ENCODE measurements at places on chromosomes 2 and 18.
A peak's percentile ranks its signal among the peaks of the same experiment; 100 is the strongest.

GRCh38 chr2:47899915-47900816 is 6.1 kb downstream of the FBXO11 start:
- peaks cover 22% of the 10 kb centered on the region for H3K4me1 ChIP-seq
- H3K27ac ChIP-seq: peak overlapping the region; percentile 5
- H3K36me3 ChIP-seq: no peaks in the 10 kb centered on the region

GRCh38 chr2:160141419-160141818 is 58.7 kb downstream of the ITGB6 start:
- H3K27ac ChIP-seq: no peak overlapping the region
- DNase-seq: no peak
- H3K4me3 ChIP-seq: no peak overlapping the region
- H3K36me3 ChIP-seq: no peaks in the 10 kb centered on the region
- H3K4me1 ChIP-seq: peaks cover 10% of the 10 kb centered on the region

DNA sequence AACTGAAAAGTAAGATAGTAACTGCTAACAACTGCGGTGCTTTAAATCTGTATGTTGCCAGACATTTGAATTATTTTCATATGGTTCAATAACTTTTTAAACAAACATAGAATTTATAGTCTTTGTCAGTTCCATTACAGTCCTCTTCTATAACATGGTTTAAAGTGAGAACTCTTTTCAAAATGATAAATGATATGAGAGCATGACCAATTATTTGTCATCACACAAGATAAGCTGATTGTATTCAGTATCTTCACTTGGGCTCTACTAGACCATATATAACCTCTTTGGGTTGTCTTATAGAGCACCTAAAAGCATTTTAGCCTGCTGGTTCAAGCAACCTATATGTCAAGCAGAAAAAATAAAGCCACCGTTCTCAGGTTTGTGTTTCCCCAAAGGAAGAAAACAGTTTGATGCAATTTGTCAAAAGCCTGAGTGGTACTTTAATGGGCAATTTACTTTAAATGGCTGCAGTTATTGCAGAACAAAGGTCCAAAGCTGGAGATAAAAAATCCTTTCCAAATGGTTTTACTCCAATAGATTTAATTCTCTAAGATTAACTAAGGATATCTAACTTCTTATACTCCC is 298.4 kb downstream of the FSIP2 start:
- H3K36me3 ChIP-seq: no peaks in the 10 kb centered on the region
- DNase-seq: no peak
- no peak overlapping the region for H3K4me3 ChIP-seq
- no peaks in the 10 kb centered on the region for H3K27me3 ChIP-seq

GRCh38 chr2:206800506-206801417 is 35.4 kb downstream of the FASTKD2 start:
- no peak overlapping the region for H3K4me3 ChIP-seq
- H3K36me3 ChIP-seq: no peaks in the 10 kb centered on the region
- H3K27ac ChIP-seq: no peak overlapping the region
- no peaks in the 10 kb centered on the region for H3K4me1 ChIP-seq
- DNase-seq: peak; percentile 79

DNA sequence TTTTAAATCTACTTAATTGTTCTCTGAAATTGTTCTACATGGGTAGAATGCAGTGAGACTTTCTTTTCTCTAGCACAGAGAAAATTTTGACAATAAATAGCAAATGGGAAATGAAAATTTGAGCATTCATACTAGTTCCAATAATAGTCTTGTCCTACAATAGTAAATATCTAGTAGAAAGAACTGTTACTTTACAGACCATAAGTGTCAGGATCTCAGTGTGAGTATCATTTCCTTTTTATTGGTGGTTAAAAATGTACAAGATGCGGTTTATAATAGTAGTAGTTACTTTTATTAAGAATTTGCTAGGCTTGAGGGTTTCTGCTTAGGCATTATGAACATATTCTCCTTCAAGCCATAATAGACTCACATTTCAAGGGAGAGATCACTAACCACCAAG is 43.2 kb downstream of the KCNE4 start:
- no peaks in the 10 kb centered on the region for H3K27me3 ChIP-seq
- H3K36me3 ChIP-seq: no peaks in the 10 kb centered on the region
- DNase-seq: no peak
- H3K27ac ChIP-seq: no peak overlapping the region

DNA sequence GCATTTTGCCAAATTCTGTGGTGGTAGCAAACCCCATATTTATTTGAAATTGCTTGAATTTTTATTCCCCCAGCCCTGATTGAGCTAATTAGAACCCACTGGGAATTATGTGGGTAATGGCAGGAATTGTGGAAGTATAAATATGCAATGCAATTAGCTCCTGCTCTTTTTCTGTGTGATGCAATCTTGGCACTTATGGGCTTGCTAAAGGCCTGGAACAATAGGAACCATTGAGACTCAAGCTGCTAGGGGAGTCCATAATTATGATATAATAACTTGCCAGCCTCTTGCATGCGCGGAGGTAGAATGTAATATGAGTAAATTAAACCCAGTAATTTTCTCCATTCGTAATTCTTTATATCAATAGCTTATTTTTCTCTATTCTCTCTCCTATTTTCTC is 267.6 kb upstream of the THSD7B start:
- DNase-seq: no peak
- H3K27me3 ChIP-seq: no peaks in the 10 kb centered on the region
- H3K4me3 ChIP-seq: no peak overlapping the region
- H3K4me1 ChIP-seq: no peaks in the 10 kb centered on the region
- H3K27ac ChIP-seq: no peak overlapping the region

DNA sequence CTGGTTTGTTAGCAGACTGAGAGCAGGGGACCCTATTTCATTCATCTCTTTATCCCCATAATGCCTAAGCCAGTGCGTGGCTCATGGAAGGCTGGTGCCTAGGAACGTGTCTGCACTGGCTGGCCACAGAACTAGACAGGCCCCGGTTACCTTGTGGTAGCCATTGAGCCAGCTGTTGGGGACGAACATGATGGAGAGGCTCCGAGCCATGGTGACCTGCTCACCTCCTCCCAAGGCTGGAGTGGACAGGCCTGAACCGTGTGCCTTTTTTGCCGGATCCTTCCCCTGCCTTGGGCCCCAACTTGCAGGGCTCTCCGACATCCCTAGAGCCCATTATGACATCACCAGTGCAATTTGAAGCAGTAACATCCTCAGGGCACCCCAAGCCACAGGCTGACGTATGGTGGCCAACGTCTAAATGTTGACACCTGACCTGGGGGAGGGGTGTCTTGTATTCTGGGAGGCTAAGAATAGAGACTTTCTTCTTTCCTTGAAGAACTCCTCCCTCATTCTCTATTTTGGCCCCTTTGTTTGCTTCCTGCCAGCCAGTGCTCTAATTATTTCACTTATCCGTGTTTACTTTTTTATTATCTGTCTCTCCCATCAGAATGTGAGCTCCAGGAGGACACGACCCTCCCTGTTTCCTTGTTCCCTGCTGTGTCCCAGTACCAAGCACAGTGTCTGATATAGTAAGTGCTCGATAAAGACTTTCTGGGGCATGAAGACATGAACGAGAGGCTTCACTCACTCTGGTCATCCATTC is 12.2 kb upstream of the DNPEP start:
- no peak for DNase-seq
- H3K36me3 ChIP-seq: no peaks in the 10 kb centered on the region
- no peaks in the 10 kb centered on the region for H3K27me3 ChIP-seq
- no peak overlapping the region for H3K4me3 ChIP-seq
- H3K4me1 ChIP-seq: no peaks in the 10 kb centered on the region

DNA sequence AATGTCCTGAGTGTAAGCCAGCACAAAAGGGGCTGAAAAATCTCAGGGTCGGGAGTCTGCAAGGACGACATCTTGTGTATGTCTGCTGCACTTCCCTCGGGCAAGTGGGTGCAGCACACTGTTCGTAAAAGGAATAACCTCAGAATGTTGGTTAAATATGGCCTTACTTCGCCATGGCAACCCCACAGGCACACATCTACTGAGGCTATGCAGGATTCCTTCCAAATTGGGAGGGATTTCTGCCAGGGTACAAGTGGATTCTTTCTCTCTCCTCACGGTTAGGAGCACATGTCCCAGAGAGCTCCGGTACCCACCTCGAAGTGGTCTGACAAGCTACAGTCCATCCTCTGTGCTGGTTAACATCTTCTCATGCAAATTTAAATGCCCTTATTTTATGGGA is 277.7 kb upstream of the PXDN start:
- no peak overlapping the region for H3K27ac ChIP-seq
- H3K36me3 ChIP-seq: no peaks in the 10 kb centered on the region
- no peak overlapping the region for H3K4me3 ChIP-seq
- H3K4me1 ChIP-seq: no peaks in the 10 kb centered on the region
- DNase-seq: no peak
- no peaks in the 10 kb centered on the region for H3K27me3 ChIP-seq

- H3K36me3 ChIP-seq: no peaks in the 10 kb centered on the region
- no peaks in the 10 kb centered on the region for H3K4me1 ChIP-seq
- no peak overlapping the region for H3K27ac ChIP-seq
- DNase-seq: no peak
These were observed 30.7 kb upstream of the CALCRL start for GRCh38 chr2:187478719-187479118.

GRCh38 chr18:62101321-62101721 is 85.5 kb downstream of the PIGN start:
- no peaks in the 10 kb centered on the region for H3K27me3 ChIP-seq
- no peak for DNase-seq
- H3K4me1 ChIP-seq: no peaks in the 10 kb centered on the region
- H3K4me3 ChIP-seq: no peak overlapping the region

DNA sequence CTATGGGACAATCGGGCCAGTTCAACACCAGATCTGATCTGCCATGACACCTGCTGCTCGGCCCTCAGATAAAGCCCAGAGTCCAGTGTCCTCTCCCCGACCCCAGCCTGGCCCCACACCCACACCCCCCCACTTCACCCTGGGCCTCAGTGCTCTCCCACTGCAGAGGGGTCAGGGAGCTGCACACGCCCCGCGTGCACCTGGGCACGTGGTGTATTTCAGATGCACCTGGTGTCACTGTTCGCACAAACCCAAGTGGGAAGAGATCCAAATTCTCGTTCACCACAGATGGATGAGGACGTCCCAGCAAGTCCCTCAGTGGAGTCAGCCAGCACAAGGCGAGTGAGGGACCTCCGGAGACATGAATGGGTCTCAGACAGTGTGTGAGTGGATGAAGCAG is 161.3 kb downstream of the RTP5 start:
- no peak overlapping the region for H3K27ac ChIP-seq
- no peaks in the 10 kb centered on the region for H3K4me1 ChIP-seq
- no peak overlapping the region for H3K4me3 ChIP-seq
- H3K27me3 ChIP-seq: no peaks in the 10 kb centered on the region

- no peaks in the 10 kb centered on the region for H3K36me3 ChIP-seq
- no peak overlapping the region for H3K27ac ChIP-seq
- DNase-seq: no peak
- no peaks in the 10 kb centered on the region for H3K4me1 ChIP-seq
These were observed 127.0 kb upstream of the PKDCC start for GRCh38 chr2:41920812-41921211.

DNA sequence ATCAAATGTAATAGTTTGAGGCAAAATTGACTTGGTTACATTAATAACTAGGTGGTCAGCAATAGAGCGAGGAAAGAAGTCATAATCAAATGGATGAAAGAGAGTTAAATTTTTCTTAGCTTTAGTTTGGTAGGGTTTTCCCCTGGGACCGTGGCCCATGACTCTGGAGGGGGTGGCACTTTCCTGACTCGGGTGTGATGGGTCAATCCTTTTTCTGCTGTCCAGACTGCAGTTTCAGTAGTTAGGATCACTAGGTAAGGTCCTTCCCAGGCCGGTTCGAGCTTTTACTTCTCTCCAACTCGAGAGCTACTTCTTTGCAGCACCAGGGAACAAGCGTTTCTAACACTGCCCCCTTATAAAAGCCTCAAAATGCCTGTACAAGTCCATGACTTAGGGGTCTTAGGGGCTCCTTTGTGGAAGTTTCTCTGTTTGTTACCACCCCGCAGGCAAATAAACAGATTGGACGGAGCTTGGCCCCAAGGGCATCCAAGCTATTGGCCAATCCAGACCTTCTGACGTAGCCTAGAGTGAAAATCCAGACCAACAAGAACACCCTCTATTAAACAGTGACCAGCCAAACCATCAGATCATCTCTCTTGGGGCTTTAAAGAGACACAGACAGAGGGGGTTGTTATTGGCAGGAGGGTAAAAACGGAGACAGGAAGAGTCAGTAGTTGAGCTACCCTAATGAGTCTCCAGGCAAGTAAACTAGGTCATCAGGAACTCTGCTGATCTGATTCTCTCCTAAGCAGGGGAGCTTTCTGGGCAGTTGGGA is 9.4 kb upstream of the CEP68 start:
- DNase-seq: no peak
- H3K27ac ChIP-seq: no peak overlapping the region
- no peaks in the 10 kb centered on the region for H3K27me3 ChIP-seq
- H3K4me1 ChIP-seq: no peaks in the 10 kb centered on the region

DNA sequence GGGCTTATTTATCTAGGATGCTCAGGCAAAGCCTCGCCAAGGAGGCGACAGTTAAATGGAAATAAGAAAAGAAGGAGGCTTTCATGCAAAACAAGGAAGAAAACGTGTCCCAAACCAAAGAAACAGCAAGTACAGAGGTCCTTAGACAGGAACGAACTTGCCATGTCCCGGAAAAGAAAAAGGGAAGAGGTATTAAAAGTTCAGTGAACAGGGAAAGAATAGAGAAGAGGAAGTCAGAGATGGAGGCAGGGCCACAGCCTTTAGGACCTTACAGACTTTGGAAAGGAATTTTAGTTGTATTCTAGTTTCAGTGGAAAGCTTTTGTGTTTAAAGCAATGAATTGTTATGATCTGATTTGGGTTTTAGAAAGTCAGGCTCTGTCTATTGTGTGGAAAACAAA is 22.1 kb downstream of the IKZF2 start:
- no peak for DNase-seq
- no peaks in the 10 kb centered on the region for H3K4me1 ChIP-seq
- no peak overlapping the region for H3K27ac ChIP-seq
- no peak overlapping the region for H3K4me3 ChIP-seq
- no peaks in the 10 kb centered on the region for H3K36me3 ChIP-seq

DNA sequence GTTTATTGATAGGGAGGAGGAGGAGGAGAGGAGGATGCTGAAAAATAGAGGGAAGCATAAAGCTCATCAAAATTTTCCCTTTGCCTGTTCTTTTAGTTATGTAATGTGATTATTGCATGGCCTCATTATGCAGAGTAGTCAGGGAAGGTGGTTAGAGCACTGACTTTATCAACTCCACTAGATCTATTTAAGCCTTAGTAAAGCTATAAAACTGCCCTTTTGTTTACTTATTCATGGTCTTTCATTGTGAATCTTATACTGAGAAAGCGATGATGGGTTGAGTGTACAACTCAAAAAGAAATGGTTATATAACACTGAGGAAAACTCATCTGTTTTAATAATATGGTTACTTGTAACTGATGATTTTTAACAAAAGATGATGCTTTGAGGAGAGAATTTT is 81.7 kb downstream of the MAP4K4 start:
- no peaks in the 10 kb centered on the region for H3K36me3 ChIP-seq
- H3K4me3 ChIP-seq: no peak overlapping the region
- no peak overlapping the region for H3K27ac ChIP-seq
- H3K4me1 ChIP-seq: no peaks in the 10 kb centered on the region

GRCh38 chr2:37790462-37790861 is 119.0 kb upstream of the CDC42EP3 start:
- H3K27me3 ChIP-seq: no peaks in the 10 kb centered on the region
- no peak overlapping the region for H3K4me3 ChIP-seq
- no peaks in the 10 kb centered on the region for H3K36me3 ChIP-seq
- H3K27ac ChIP-seq: no peak overlapping the region
- no peaks in the 10 kb centered on the region for H3K4me1 ChIP-seq

Data from tibial nerve (tissue), 4 donors.